ENCODE measurements at places on chromosomes 5 and 9.
A peak's percentile ranks its signal among the peaks of the same experiment; 100 is the strongest.

GRCh38 chr5:181223729-181224389 lies 778 bp downstream of the TRIM41 start:
- no peak for DNase-seq

- DNase-seq, result no peak
Observed at GRCh38 chr5:59126708-59127573, 544.1 kb downstream of the RAB3C start.

DNA sequence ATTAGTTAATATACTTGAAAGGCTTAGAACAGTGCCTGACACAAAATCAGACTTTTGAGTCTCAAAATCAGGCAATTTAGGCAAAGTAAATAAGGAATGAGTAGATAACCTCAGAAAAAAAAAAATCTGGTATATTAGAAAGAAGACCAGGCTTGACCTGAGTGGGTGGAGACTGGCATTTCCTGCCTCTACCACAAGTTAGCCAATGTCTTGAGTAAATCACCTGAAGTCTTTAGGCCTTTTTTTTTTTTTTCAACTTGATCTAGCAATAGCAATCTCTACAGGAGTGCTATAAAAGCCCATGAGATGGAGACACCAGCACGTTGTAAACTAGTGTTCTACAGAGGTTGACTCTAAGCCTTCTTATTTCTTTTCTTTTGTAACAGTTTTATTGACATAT lies 104.2 kb upstream of the RASEF start:
- DNase-seq, result no peak

- no peak for DNase-seq
Observed at GRCh38 chr9:25724424-25724823, 46.2 kb upstream of the TUSC1 start.

DNA sequence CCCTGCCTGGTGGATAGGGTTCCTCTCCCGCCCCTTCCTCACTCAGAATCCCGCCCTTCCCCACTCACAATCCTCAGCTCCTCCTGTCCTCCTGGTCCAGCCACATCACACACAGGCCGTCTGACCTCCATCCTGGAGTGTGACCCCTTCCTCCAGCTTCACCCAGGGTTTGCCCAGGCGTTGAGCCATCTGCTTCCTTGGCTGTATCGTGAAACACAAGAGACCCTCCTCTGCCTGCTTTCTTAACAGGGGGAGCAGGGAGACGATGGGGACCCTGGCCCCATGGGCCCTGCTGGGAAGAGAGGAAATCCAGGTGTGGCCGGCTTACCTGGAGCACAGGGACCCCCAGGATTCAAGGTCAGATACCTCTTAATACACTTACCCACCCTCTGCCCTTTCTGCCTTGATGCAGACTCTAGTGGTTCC lies 32.3 kb upstream of the ORM1 start:
- no peak for DNase-seq

- DNase-seq, result no peak
Observed at GRCh38 chr5:80101993-80102392, 66.8 kb downstream of the THBS4 start.

DNA sequence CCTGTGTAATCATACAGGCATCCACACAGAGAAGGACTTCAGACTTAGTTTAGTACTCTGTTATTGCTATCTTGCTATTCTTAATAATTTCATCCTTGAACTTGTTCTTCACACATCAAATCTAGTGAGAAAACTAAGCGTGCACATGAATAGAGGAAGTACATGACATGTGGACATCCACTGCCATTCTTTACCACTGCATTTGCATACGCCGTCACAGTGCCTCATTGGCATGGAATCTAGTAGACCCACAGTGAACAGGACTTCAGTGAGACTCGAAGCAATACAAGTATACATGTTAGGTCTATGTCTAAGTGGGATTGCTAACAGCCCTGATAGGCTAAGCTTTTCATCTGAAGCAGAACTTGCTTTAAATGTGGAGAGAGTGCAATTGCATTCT lies 592.1 kb downstream of the TLE4 start:
- DNase-seq, result no peak

DNA sequence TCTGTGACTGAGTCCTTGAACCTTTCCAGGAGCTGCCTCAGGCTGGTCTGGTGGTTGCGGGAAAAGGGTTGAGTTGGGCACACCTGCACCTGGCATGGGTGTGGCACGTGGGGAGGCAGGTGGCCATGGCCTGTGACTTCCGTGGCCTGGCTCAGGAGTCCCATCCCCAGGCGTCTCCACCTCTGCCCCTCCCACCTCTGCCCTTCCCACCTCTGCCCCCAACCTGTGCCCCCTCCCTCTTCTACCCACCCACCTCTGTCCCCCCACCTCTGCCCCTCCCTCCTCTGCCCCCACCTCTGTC lies 1.9 kb upstream of the QRFP start:
- no peak for DNase-seq

DNA sequence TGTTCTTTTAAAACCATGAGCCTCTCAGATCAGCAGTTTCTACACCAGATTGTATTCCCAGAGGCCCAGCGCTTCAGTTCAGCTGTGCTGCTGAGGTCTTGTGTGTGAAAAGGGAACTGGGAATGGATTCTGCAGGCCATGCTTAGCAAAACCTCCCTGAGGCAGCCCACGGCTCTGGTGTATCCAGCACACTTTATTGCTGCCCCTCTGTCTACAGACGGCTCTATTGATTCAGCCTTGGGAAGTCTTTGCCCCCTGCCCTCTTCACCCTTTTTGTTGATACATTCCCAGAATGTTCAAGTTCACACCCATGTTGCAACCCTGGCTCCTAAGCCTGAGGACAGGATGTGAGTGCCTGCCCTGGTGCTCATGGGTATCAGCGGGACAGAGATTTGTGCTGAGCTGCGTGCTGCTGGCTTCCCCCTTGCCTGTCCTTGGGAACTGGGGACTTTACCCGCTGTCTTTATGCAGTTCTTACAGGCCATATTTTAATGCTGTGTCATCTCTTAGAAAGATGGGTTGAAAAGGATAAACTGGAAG lies 37.3 kb downstream of the ARHGAP26 start:
- no peak for DNase-seq

DNA sequence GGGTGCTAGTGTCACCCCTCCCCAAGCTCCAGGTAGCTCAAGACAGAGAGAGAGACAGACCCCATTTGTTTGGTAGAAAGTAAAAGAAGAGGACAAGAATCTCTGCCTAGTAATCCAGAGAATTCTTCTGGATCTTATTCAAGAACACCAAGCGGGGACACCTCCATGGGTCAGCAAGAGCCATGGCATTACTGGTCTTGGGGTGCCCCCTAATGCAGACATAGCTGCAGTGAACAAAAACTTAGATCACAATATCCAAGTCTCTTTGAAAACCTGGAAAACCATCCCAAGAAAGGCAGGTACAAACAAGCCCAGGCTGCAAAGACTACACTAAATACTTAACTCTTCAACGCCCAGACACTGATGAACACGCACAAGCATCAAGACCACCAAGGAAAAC lies 29.9 kb upstream of the PDE4D start:
- no peak for DNase-seq

- DNase-seq, result no peak
Observed at GRCh38 chr5:157888814-157889532, 30.0 kb upstream of the CLINT1 start.

GRCh38 chr9:127847178-127847510 lies 7.3 kb downstream of the ENG start:
- no peak for DNase-seq

DNA sequence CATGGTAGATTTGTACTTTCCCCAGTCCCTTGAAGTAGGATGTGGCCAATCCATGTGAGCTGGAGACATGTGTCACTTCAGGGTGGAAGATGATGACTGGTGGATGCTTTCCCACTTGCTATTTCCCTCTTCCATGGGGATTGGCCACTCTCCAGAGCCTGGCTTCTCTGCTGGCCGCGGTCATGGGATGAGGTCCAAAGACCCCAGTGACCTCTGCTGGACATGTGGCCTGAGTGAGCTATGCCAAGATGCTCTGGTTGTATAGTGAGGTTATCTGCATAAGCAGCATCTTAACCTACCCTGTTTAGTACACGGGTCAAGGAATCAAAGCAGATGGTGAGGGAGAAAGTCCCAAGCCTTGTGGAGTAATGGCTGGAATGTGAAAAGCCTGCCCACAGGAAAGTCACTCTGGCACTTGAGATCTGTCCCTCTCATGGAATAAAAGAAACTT lies 47.1 kb downstream of the SH3PXD2B start:
- DNase-seq, result no peak

DNA sequence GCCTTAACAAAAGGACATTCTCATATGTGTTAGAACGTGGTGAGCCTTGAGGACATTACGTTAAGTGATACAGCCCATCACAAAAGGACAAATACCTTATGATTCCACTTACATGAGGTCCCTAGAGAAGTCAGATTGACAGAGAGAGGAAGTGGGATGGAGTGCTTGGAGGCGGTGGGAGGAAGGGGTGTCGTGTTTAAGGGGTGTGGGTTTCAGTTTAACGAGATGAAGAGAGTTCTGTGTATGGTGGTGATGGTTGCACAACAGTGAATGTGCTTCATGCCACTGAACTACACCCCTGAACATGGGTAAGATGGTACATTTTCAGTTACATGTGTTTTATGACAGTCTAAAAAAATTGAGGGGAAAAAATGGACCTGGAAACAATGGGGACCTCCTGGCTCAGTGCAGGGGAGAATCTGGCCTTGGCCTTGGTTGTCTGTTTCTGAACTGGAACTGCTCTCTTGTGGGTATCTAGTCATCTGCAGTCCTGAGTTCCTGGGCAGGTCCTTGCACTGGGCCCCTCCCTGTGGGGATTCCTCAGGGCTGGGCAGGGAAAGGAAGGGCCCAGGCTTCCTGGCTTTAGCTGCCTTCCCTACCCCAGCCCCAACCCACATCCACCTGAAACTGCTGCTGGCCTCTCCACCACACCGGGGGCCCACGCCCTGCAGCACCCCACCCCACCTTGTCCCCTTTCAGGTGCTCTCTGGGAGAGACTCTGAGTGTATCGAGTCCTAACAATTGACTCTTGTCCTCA lies 17.8 kb downstream of the LRRC8A start:
- no peak for DNase-seq

DNA sequence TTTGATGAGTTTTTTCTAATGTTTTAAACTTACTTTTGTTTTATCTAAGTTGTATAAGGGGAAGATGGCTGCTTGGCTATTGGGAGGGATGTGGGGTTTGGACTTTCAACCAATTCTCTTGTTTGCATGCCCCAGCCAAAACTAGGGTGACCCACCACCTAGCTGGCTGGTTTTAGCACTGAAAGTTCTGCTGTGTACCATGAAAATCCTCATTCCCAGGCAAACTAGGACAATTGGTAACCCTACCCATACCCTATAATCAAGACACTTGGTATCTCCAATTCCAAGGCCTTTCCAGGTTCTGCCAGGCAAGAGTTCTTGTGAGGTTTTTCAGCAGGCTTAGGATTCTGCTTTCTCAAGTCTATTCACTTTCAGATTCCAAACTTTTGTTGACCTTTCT lies 13.1 kb downstream of the RAB3C start:
- no peak for DNase-seq

DNA sequence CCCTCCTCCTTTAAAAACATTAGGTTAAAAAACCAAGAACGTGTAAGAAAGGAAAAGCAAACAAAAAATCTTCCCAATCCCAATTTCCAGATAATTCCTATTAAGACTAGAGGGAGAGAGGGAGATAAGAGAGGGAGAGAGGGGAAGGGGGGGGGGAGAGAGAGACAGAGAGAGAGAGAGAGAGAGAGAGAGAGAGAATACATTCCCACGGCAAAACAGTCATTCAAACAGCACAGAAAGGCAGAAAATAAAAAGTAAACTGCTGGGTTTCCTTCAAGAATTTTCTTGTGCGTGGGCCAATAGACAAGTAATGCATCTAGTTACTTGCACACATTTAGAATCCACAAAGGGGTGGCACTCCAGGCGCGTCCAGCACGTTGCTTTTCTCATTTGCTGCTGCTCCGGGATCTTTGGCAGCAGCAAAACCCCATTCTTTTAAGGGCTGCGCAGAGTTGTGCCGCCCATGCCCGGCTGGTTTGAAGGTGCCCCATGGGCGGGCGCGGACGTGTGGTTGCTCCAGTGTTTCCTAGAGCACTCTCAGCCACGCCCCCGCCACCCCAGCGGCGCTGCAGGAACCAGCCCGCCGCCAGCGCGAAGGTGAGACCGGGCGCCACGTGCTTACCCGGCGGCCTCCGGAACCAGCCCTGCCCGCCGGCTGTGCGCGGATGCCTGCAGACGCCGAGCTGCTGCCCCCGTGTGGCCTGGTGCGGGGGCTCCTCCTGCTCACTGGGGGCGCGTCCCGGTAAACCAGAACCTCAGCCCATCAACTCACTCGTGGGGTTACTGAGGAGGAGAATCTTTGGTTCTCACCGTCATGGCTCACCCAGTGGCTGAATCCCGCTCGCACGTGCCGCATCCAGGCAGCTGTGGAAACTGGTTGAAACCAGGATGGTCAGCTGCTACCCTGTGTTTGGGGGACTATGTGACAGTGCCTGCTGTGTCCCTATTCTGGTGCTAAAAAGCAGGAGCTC lies 44.6 kb downstream of the STC2 start:
- peak; percentile 51 for DNase-seq

DNA sequence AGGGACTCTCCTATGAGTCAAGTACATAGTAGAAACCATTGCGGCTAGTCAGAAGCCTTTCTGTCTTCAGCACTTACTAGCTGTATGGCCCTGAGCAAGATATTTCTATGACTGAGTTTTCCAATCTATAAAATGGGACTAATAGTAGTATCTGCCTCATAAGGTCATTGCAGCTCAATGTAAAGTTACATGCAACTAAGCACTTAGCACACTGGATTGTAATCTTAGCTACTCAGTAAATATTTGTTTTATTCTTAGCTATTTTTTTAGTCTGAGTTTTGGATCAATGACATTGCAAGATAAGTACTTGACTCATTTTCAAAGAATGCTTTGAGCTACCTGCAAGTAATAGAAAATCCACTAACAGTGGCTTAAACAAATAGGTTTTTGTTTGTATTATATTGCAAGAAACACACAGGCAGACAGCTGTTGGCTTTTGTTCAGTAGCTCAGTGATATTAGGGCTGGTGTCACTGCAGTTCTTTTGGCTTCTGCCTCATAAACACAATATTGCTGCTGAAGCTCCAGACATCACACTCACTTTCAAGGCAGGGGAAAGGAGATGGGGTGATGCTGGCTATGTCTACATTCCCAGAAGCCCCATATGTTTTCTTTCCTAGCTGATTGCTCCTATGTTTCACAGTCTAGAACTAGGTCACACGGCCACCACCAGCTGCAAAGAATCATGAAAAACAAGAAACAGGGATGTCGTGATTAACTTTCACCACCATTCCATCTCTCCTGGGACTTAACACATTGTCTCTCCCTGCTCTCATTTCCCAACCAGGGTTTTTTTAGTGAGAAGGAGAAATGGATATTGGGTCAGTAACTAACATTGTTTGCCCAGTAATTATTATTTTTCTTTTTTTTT lies 26.9 kb upstream of the FAT2 start:
- DNase-seq, result no peak

GRCh38 chr5:120354126-120354525 lies 110.0 kb upstream of the PRR16 start:
- DNase-seq, result no peak
